A673 (cell line): ENCODE measurements at places on chromosomes 12 and 14.
A peak's percentile ranks its signal among the peaks of the same experiment; 100 is the strongest.

- DNase-seq, result no peak
These were observed 22.1 kb downstream of the FAIM2 start for GRCh38 chr12:49881415-49882247.

DNA sequence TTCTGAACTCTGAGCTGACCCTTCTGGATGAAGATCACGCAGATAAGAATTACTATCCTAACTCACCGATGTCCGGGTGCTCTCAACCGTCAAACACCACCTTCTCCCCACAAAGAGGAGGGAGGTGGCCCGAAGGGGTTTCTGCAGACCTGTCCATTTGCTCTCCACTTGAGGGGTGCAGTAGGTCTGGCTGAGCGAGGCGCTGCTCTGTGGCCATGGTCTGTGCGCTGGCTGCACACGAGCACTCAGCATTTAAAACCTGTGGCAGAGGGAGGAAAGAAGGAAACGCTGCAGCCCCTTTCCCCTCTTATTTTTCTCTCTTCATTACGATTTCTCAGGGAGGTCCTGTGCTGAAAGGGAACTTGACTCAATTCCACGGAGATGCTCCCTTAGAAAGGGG lies 1.5 kb upstream of the HOXC13 start:
- no peak for DNase-seq

- no peak for DNase-seq
These were observed 335.7 kb downstream of the BMP4 start for GRCh38 chr14:53620890-53621289.

DNA sequence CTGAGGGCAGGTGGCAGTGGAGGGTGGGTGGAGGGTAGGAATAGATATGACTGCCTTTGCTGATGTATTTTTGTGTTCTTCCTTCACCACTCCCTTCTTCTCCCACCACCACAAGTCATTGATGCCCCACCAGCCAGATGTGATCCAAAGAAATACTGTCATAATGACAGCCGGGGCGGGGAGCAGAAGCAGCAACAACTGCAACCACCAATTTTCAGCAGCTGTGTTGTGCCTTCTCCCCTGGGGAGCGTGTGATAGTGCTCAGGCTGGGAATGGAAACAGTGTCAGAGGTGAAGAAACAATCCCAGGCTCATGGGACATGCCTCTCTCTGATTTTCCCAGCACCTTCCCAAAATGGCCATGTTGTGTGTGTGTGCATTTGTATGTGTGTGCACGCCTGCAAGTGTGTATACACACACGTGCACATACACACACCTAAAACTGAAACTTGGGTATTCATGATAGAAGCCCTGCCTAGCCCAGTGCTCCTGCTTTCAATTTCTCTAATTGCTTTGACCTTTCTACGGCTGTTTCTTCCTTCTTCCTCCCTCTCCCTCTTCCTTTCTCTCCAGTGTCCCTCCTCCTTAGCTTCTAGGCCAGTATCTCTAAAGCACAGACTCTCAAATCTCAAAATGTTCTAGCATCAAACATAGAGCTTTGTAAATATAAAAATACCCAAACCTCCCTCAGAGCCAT lies 299.2 kb upstream of the FKBP4 start:
- no peak for DNase-seq

GRCh38 chr14:90091393-90091792 lies 29.6 kb downstream of the KCNK13 start:
- peak; percentile 40 for DNase-seq

DNA sequence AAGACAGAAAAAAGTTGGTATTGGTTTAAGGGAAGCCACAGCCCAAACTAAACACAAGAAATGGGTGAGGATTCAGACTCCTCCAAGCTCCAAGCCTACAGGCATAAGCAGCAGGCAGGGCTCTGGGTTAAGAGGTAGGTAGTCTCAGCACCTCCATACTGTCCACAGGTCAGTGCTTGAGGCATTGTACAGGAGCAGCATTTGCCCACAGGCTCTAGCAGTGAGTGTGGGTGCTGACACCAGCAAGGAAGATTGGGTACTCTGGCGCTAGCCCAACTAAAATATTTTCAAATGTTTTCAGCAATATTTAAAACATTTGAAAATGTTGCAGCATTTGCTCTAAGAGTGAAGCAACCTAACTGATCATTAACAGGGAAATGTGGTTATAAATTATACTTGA lies 33.1 kb downstream of the FERMT2 start:
- DNase-seq, result no peak

- peak; percentile 66 for DNase-seq
These were observed 64.6 kb downstream of the BEGAIN start for GRCh38 chr14:100522616-100523099.

DNA sequence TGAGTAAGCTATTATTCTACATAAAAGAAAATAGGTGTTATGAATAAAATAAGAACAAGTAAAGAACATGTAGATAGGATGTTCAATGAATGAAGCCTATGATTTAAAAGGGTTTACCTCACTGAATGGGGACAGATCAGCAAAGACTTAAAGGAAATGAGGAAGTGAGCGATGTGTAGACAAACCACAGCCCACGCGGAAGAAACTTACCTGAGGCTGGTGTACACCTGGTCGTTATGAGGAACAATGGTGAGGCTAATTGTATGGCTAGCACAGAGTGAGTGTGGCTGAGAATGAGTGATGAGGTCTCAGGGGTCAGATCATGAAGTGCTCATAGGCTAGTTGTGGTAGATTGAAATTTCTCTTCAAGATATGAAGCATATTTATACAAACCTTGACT lies 221.7 kb downstream of the ALG10B start:
- DNase-seq, result no peak

DNA sequence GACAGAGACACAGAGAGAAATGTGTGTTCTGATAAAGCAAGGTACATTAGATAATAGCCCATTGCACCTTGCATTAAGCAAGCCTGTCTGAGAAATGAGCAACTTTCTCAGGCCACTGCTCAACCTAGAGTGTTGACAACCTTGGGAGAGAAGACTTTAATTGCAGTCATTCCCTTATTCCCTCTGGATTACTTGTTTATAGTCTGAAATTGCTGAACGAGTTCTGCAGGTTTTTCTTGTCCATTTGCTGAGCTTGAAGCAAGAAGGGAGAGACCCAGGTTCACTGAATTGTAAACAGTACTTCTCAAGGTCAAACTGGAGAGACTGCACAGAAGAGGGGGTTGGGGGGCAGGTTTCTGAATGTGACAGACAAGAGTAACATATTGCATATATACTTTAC lies 159.4 kb upstream of the PLEKHG7 start:
- no peak for DNase-seq

- no peak for DNase-seq
These were observed 27.4 kb downstream of the PTPN11 start for GRCh38 chr12:112446008-112446725.

- no peak for DNase-seq
These were observed 1.4 kb upstream of the TMEM132C start for GRCh38 chr12:128265566-128265965.

- no peak for DNase-seq
These were observed 1.2 kb upstream of the DCAF11 start for GRCh38 chr14:24113379-24113800.

GRCh38 chr14:64391113-64391725 lies 3.1 kb downstream of the MTHFD1 start:
- no peak for DNase-seq

GRCh38 chr14:24315807-24316596 lies 4.7 kb downstream of the LTB4R start:
- DNase-seq, result no peak

GRCh38 chr12:95208678-95209077 lies 8.6 kb downstream of the FGD6 start:
- no peak for DNase-seq

- DNase-seq, result no peak
These were observed 4.6 kb upstream of the ZNF385A start for GRCh38 chr12:54389134-54389508.

DNA sequence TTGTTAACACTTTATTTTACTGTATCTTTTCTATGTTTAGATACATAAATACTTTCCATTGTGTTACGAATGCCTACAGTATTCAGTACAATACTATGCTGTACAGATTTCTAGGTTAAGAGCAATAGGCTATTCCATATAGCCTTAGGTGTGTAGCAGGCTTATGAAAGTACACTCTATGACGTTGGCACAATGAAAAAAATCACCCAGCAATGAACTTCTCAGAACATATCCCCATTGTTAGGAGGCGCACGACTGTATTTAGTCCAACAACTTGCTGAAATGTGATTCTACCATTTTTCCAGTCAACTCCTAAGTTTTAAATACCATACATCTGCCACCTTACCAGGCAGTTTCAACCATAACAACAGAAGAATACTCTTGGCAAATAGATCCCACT lies 1.8 kb downstream of the PARP11 start:
- no peak for DNase-seq

DNA sequence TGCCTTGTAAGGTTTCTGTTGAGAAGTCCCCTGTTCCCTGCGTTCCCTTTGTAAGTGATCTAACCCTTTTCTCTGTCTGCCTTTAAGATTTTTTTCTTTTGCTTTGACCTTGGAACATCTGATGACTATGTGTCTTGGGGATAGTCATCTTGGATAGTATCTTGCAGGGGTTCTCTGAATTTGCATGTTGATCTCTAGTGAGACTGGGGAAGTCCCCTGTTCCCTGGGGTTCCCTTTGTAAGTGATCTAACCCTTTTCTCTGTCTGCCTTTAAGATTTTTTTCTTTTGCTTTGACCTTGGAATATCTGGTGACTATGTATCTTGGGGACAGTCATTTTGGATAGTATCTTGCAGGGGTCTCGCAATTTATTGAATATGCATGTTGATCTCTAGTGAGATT lies 38.2 kb upstream of the TMX1 start:
- no peak for DNase-seq

DNA sequence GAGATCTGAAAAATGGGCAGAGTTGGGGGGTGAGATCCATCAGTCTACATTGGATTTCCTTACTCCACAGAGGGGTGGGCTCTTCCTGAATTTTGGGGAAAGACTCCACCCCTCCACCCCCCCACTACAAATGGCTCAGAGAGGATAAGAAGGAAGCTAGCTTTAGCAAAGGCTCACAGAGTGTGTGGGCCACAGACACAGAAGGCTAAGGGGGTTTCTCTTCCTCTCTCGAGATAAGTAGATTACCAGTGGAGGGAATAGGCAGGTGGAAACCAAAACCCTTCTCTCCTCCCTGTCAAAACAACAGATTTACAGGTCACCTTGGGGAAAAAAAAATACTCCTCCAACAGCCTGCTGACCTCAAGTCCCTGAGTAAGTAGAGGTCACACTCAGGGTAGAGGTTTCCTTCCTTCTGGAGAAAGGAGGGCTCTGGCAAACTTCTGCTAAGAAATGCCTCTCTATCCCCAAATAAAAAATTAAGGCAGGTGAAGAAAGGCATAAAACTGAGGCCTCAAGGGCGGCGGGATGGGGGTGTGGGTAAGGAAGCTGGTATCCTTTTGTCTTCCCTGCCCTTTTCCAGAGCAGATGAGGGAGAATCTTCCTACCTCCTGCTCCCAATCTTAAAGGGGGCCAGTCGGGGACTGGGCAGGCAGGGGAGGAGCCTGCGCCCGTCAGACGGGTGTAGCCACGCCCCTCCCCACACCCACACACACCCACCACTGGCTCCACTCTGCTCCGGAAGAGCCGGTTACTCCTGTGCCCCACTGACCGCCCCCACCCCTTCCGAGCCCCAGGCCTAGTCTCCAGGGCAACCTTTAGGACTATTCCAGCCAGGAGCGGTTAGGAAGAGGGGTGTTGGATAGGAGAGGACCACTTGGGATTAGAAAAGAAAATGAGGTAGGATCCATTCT lies 1.9 kb upstream of the BAZ2A start:
- peak; percentile 65 for DNase-seq

DNA sequence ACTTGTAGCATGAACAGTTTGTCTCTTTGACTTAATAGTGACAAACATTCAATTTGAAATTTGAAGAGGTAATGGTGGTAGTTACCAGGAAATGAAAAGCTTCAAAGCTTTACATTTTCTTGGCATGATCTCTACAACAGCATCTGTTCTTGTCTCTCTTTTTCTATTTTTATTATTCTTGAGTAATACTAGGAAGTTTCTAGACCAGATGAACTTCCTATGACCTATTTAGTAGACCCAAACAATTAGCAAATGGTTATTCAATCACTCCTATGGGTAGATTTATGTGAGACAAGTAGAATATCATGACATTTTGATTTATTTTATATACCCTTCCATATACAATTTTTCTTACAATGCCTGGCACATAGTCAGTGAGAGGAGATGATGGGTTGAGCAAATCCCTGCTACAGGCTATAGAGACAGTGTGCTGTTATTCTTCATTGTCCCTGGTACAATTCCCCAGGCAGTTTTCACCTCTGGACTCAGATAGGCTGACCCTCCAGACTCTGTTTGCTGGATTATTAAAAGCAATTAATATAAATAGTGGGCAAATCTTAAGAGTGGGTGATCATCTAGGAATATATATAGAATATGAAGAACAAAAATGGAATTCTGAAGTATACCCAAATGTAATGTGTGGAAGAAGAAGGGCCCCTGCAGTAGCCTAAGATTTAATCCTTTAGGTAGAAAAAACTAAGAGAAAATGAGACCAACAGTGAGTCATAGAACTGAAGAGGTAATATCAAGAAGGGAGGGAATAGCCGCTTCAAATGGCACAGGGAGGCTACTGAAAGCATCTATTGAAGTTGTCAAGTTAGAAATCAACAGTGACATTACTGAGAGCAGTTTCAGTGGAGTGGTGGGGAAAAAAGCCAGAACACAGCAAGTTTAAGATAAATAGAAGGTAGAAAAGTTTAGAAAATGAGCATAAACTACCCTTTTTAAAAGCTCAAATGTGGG lies 512.0 kb downstream of the FOXG1 start:
- no peak for DNase-seq

DNA sequence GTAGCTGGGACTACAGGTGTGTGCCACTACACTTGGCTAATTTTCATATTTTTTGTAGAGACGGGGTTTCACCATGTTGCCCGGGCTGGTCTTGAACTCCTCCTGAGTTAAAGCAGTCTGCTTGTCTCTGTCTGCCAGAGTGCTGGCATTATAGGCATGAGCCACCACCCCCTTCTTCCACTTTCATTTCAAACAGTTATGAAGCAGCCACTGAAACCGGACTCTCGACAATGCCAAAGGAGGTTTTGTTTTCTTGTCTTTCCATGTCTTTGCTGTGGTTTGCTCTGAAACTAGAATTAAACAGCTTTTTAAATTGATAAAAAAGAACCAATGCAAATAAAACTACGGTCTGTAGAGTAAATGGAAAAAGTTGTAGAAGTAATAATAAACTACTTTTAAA lies 30.4 kb downstream of the RAP1B start:
- no peak for DNase-seq

DNA sequence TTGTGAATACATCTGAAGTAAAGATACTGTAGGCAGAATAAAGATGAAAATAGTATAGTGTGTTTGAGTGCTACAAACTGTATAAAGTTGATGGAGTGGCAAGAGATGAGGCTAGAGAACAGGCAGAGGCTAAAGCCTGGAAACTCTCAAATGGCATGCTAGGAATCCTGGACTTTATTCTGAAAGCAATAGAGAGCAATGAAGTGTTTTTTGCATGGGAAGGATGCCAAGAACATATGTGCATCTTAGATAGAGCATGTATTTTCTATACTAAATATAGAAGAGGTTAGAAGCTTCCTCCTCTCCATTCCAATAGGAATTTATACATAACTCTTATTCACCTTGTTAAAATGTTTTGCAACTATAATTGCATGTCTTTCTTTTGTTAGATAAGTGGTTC lies 86.3 kb upstream of the TMTC2 start:
- DNase-seq, result no peak

- DNase-seq, result peak; percentile 83
These were observed 145.8 kb upstream of the TMPO start for GRCh38 chr12:98369581-98369980.
